ENCODE measurements at places on chromosomes 6 and 20.
A peak's percentile ranks its signal among the peaks of the same experiment; 100 is the strongest.

DNA sequence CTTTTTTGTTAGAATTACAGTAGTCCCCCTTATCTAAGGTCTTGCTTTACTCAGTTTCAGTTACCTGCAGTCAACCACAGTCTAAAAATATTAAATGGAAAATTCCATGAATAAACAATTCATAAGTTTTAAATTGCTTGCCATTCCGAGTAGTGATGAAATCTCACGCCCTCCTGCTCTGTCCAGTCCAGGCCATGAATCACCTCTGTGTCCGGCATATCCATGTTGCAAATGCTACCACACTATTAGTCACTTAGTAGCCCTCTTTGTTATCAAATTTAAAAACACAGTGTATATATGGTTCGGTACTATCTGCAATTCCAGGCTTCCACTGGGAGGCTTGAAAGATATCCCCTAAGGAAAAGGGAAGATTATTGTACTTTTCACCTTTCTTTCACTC, 164.6 kb upstream of the FAM83B start:
- no peak for DNase-seq

- DNase-seq, result no peak
Measured at GRCh38 chr6:64040113-64040512, 404.5 kb downstream of the PHF3 start.

DNA sequence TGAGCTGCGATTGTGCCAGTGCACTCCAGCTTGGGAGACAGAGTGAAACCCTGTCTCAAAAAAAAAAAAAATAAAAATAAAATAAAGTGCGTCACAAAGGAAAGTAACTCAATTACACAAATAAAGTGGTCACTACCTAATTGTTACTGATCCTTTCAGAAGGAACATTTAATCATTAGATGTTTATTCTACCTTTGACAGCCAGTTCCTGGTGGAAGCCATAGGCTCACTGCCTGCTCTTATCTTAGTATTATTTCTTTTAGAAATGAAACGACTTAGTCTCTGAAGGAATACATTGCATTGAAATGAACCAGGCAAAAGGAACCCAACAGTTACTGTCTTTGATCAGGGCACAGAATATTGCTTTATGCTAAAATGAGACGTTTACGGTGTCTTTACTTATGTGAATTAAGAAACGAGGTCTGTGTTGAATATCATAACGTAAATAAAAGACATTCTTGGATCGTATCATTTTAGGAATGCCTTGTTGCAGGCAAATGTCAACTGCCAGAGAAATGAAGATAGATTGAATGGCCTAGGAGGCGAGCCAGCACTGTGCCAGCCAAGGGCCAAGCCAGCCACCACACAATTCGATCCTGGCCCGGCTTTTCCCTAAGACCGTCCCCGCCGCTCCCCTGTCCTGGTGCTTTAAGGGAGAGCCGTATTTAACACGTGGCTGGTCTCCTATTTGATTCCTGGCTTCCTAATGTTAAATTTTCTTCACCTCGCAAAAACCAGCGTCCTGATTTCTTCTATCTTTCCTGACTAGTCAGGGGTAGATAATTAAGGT, 136.7 kb upstream of the GMDS start:
- no peak for DNase-seq

- DNase-seq, result no peak
Measured at GRCh38 chr6:29850011-29850553, 22.5 kb downstream of the HLA-G start.

DNA sequence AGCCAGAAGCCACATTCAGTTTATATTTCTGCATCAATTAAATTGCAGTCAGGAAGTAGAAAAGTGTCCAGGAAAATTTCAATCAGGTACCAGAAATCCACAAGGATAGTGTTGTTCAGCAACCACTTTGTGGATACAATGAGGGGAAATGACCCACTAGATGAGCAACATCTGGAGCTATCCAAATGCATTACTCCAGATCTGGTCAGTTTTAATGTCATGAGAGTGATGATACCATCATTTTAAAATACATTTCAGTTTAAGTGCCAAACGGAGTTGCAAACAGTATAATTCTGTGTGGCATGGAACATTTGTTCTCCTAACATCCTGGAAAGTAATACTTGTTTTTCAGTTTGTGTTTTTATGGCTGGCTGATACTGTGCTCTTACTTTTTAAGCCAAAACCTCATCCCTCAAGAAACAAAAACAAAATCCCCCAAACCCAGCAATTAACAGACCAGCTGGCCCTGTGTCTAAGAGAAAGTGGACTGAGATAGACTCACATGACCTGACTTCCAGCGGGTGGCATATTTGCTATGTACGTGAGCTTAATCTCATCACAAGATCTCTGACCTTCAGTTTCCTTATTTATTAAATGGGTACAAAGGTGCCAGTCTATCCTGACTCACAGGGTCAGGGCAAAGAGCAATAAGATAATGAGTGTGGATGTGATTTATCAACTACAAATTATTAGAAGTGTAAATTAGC, 58.8 kb upstream of the CNKSR3 start:
- no peak for DNase-seq

- no peak for DNase-seq
Measured at GRCh38 chr6:141700819-141701218, 431.9 kb upstream of the GJE1 start.

DNA sequence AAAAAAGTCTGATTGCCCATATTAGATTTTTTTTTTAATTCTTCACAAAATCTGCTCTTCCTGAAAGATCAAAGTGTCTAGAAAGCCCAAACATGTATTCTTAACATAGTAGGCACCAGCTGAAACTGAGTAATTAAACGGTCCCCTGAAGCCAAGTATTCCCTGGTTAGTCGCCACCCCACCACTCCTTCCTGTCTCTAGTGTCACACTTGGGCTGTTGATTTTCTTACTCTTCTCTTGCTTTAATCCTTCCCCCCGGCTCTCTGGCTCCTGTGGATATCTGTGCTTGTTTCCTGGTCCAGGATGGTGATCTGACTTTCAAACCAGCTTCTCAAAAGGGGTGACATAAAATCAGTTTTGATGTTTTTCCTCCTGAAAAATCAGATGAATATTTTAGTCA, 162.9 kb downstream of the QKI start:
- DNase-seq, result no peak

- no peak for DNase-seq
Measured at GRCh38 chr6:110589865-110590513, 113.6 kb upstream of the SLC22A16 start.

- no peak for DNase-seq
Measured at GRCh38 chr20:1660246-1660645, 2.7 kb upstream of the SIRPG start.

- no peak for DNase-seq
Measured at GRCh38 chr6:116779573-116780164, 14.2 kb upstream of the FAM162B start.

GRCh38 chr6:41256383-41256782, 28.2 kb downstream of the TREML4 start:
- DNase-seq, result no peak

DNA sequence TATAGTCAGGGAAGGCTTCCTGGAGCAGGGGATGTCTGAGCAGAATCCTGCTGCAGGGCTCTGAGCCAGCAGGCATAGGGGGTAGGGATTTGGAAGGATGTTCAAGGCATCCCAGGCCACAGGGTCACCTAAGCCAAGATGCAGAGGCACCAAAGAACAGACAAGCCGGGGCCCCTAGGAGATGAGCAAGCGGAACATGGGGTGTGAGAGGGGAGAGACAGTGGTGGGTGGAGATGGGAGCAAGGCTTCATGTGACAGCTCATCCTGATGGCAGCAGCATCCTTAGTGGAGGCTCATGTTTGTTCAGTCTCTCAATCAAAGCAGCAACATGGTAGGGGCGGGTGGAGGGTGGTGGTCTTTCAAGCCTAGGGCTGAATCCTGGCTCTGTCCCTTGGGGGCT, 29.8 kb upstream of the TCP11 start:
- no peak for DNase-seq

GRCh38 chr6:21157186-21157929, 436.2 kb upstream of the SOX4 start:
- no peak for DNase-seq

GRCh38 chr6:133966654-133967329, 13.8 kb downstream of the TBPL1 start:
- DNase-seq, result no peak

GRCh38 chr20:37987602-37988290, 45.5 kb downstream of the TTI1 start:
- DNase-seq, result no peak

GRCh38 chr6:135202836-135203235, 21.7 kb downstream of the MYB start:
- no peak for DNase-seq

GRCh38 chr6:27795697-27796494, 116.3 kb downstream of the OR2B2 start:
- peak; percentile 78 for DNase-seq

DNA sequence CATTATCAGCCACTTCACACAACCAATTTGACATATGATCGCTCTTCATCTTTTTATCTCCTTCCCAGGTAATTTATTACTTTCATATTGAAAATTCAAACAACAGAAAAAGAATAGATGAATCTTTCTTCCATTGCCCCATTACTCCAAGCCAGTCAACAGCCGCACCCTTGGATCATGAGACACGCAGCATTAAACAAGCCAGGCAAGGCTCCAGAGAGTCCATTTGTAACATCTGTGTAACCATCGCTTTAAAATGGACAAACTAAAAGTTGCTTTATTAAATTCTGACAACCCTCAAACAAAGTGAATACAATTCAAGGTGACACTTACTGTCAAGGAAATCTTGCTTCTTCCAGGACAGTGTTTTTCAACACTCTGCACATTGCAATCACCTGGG, 200.3 kb downstream of the EPM2A start:
- no peak for DNase-seq

DNA sequence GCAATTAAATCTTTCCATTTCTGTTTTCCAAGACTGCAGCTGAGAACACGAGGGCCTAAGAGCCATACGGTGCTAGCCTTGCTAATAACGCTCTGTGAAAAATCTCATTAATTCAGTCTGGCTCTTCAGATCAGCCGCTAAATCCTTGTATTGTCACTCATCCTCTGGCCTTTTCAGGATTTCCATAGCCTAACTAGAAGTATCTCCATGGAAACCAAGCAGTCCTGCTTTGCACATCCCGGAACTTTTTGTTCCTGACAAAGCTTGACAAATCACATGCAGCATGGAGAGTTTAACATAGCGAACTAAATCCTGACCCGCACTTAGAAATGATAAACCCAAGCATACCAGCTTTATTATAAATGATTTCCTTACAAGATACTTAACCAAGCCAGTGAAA, 383.7 kb downstream of the CD83 start:
- DNase-seq, result no peak

DNA sequence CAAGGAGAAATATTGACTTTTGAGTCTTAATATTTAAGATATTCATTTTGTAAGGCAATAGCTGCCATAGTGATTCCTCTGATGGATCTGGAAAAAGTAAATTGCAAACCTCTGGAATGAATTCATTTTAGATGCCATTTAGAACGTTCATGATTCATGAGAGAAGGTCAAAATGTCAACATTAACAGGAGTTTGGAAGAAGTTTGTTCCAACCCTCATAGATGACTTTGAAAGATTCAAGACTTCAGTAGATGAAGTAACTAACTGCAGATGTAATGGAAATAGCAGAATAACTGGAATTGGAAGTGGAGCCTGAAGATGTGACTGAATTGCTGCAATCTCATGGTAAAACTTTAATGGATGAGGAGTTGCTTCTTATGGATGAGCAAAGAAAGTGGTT, 100.9 kb upstream of the CCN2 start:
- DNase-seq, result no peak

DNA sequence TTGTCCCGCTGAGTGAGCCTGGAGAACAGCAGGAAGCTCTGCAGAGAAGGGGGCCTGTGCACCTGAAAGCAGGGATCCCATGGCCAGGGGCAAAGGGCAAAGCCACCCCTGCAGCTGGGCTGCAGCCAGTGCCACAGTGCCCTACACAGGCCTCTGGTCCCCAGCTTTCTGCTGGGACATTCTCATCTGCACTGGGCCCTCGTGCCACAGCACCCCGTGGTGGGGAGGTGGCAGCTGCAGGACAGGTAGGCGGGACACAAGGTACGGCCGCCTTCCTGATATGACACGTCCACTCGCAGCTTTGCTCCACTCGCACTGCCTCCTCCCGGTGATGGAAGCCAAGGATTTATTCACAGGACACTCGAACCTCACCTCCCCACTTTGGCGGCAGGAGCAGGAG, 27.2 kb downstream of the INSM1 start:
- no peak for DNase-seq
